ENCODE measurements at places on chromosomes 1 and 21. TPM values are rescaled to one million over a fixed set of nuclear protein-coding genes. Genes with fewer than 3 reads are reported as not detected.
A peak's percentile ranks its signal among the peaks of the same experiment; 100 is the strongest.

SPTA1 gene
- not detected for total RNA-seq

ADSS2 gene
- 49.0 TPM for total RNA-seq

DNA sequence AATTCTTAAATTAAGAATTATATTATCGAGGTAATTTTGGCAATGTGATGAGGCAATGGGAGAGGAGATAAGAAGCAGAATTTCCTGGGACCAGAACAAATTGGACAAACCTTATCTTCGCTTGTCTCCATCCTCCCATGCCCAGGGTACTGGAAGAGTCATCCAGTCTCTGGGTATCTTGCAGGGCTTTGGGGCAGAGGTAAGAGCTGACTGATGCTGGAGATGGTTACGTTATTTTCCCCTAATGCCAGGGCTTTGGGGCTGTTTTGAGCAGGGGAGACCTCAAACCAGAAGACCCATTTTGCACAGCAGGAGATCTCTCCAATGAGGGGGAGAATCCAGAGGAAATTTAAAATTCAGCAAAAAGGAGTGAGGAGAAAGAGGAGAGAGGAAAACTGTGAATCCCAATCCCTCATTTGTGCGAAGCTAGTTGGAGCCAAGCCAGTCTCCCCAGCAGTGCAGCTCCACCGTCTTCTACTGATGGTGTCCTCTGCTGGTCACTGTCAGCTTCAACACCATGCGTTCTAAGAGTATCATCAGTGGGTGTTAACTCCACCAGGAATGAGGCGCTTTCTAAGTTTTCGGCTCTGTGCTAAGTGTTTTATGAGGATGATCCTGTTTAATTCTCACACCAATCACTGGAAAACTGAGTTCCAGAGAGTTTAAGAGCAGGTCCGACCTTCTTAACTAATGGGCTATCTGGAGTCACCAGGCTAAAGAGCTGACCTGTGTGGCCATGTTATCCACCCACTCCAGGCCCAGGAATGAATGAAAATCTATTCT, 86.8 kb upstream of the CD34 start:
- DNase-seq, result no peak

DNA sequence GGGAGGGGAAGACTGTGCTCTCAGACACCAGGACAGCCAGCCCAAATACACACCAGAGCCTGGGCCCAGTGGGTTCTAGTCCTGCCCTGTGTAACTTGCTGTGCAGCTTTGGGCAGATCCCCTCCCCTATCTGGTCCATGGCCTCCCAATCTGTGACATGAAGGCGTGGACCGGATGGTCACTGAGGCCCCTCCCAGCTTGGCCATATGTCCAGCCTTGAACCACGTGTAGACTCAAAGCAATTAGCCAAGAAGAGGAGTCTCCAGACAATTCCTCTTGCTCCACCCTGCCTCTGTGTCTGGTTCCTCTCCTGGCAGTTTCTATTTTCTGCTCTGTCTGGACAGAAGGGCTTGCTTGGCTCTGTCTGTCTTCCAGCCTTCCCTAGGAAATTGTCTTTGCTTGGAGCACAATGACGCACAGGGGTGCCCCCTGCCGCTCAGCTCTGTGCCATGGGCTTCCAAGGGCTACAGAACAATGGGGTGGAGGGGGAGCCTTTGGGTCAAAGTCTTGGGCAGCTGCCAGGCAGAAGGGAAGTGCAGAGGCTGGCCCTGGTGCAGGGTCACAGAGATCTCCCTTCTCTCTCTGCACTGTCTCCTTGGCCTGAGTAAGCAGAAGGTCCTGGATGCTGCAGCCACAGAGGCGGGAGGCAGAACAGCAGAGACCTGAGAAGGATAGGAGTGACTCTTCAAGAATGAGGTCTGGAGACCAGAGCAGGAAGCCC, 66.1 kb downstream of the TENT5C start:
- DNase-seq, result peak; percentile 60

ABCG1 gene
- total RNA-seq, result 56.8 TPM

LCE3E gene
- not detected for total RNA-seq

All from mucosa of descending colon (tissue), 3 donors.